ENCODE measurements at places on chromosomes 1 and 21.

- no peak for DNase-seq
These were observed 112.9 kb downstream of the DAB1 start for GRCh38 chr1:57311006-57311405.

- no peak for DNase-seq
These were observed 40.5 kb downstream of the AMY1C start for GRCh38 chr1:103790172-103790571.

GRCh38 chr1:173823781-173824314, 625 bp upstream of the DARS2 start:
- DNase-seq, result no peak

- DNase-seq, result no peak
These were observed 92.3 kb upstream of the TARDBP start for GRCh38 chr1:10920063-10920626.

DNA sequence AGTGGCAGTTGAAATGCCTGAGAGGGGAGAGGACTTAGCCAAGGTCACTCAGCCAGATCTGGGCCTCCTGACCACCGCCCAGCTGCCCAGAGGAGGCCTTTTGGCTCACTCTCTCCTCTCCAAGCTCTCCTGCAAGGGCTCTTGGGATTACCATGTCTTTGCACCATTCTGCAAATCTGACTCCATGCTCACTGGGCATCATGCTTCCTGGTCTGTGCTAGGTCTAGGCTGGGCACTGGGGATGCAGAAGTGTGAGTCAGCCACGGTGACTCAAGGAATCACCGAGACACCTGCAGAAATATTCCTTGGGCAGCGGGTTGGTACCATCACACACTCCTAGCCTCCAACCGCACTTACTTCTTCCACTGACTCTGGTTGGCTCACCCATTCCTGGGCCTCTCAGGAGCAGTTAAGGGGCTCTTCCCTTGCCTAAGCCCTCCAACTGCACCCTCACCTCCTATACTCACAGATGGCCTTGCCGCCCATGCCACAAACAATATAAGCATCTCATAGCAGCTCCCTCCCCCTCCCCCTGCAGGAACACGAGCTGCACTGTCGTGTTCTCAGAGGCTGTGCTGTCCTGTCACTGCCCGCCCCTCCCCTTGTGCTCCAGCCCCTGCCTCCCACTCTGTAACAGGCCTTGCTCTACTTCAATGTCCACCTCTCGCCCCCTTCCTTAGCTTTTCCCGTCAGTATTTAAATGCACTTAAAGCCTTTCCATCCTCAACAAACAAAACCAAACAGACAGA, 34.8 kb downstream of the CDCP2 start:
- DNase-seq, result no peak

DNA sequence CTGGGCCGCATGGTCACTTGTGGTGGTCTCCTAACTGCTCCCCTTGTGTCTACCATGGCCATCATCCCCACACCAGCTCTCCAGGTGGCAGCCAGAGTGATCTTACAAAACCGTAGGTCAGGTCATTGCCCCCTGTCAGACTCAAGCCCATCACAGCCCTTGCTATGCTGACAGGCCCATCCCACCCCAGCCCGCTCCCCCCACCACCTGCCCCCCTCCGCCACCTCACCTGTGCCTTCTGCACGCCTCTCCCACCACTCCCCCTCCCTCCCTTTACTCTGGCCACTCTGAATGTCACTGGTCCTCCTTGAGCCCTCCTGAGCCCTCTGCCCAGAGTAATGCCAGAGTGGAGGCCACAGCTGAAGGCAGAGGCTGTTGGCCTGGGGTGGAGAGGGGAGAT, 28.5 kb downstream of the TEX35 start:
- DNase-seq, result no peak

- no peak for DNase-seq
These were observed 1.9 kb downstream of the CCT3 start for GRCh38 chr1:156336242-156336641.

GRCh38 chr1:9273177-9273576, 19.5 kb upstream of the SPSB1 start:
- DNase-seq, result no peak

GRCh38 chr1:12480041-12480440, 138.0 kb downstream of the DHRS3 start:
- no peak for DNase-seq

- DNase-seq, result no peak
These were observed 408.7 kb downstream of the NUF2 start for GRCh38 chr1:163730411-163730821.

DNA sequence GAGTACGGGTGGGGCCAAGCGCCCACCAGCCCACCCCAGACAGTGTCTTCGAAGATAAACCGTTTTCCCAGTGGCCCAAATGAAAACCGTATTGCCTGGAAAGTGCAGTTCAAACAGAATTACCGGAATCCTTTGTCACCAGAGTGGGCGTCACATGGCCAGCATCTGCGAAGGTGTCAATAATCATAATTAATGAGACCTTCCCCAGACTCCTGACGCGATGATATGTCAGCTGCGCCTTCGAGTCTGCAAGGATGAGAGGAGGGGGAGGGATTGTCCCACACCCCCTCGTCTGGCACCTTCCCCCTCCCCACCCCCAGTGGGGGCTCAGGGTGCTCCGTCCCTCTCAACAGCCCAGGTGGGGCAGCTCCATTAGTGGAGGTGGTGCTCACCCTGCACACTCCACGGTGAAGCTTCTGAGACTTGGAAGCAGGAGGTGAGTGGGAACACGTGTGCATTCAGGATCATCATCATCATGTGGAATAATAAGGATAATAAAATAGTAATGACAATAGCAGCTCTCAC, 215.1 kb downstream of the PTPRU start:
- DNase-seq, result no peak

DNA sequence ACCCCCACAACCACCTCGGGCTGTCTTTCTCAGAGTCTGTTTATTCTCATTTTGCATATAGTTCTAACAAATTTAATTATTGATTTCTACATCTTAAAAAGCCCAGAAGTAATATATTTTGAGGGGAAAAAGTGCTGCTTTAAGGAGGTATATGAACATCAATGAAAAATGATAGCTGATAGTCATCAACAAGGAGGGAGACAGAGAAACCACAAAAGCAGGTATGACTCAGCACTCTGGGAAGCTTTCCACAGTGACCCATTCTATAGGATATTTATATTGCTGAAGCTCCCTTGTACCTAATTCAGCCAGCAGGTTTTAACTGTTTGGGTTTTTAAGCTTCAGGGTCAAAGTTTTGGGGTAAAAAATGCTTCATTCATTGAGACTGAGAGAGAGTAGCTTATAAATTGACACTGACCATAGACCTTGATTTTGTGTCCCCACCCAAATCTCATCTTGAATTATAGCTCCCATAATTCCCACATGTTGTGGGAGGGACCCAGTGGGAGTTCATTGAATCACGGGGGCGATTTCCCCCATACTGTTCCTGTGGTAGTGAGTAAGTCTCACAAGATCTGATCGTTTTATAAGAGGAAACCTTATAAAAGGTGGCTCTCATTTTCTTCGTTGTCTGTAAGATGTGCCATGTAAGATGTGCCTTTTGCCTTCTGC, 27.4 kb downstream of the VANGL1 start:
- DNase-seq, result no peak

GRCh38 chr1:56229186-56229585, 350.2 kb downstream of the PLPP3 start:
- no peak for DNase-seq

DNA sequence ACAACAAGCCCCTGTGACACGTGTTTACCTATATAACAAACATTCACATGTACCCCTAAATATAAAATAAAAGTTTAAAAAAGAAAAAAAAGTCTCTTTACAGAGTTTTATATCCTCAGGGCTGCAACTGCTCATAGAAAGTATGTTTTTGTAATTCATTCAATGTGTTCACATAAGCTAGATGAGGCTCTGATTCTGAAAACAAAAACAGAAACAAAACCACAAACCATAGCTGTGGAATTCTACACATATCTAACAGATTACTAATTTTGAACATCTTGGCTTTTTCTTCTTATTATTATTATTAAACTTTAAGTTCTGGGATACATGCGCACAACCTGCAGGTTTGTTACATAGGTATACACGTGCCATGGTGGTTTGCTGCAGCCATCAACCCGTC, 579.6 kb upstream of the ZRANB2 start:
- no peak for DNase-seq

- no peak for DNase-seq
These were observed 561.2 kb downstream of the KIF26B start for GRCh38 chr1:245715970-245716369.

DNA sequence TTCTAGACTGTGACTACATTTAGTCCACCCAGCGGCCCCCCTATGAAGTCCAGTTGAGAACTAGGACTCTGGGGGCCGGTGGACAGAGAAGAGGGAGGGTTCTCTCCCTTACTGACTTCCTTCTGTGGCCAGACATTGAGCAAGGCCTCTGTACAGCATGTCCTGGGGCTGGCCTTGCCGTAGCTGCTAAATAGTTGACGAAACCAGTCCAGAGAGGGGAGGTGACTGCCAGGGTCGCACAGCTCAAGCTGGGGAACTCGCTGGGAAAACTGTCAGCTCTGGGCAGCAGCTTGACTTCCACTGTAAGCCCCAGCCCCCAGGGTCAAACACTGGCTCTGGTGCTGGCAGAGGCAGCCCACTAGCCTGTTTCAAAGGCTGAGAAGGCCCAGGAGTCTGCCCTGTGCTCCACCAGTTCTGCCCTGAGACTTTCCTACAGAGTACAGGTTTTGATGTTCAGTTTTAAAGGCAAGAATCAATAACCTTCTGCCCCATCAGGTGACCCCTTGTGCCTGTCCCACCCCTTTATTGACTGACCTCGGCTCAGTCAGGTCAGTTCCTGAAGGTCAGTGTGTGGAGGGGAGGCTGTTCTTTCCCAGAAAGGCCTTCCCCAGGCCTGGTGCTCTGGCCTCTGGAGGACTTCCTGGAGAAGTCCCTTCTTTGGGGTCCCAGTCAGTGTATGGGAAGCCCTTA, 14.1 kb downstream of the PCSK9 start:
- DNase-seq, result no peak

DNA sequence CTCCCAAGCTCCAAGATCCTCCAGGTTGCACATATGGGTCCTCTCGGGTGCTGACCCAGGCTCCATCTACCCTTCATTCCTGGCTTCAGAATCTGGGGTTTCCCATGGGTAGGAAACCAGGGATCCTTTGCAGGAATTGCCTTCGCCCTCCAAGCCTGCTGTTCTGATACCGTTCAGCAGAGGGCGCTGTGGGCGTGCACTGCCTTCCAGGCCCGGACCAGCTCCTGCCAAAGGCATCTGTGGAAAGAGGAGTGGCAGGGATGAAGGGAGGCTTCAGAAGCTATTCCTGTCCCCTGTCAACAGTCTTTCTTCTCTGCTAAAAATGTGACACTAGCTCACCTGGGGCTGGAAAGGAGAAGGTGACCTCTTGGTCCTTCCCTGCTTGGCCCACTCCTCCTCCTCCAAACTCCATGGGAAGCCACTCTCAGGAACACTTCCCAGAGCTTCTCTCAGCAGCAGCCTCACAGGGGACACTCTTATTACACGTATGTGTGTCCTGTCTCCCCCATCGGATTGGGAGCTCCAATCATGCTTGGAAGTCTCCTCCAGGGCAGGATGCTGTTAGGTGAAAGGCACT, 71.2 kb downstream of the VWA5B1 start:
- DNase-seq, result no peak

DNA sequence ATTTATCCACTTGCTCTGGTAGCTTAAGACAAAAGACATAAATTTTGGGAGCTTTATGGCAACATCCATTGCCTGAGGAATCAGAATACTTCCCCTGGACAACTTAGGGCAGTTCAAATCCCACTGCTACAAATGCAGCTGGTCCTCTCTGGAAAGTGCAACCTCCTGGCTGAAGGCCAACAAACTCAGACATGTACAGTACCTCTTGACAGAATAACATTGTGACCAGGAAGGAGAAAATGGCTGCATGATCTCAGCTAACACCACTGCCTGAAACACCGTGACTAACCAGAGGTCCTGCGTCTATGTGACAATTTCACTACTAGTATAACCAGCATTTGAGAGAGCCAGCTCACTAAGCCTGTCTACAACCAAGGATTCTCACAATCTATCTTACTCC, 218.9 kb downstream of the CRB1 start:
- DNase-seq, result no peak

GRCh38 chr1:179101566-179101965, 19.7 kb downstream of the TOR3A start:
- DNase-seq, result no peak

- no peak for DNase-seq
These were observed 296.3 kb downstream of the PRDM2 start for GRCh38 chr1:13996334-13996733.

DNA sequence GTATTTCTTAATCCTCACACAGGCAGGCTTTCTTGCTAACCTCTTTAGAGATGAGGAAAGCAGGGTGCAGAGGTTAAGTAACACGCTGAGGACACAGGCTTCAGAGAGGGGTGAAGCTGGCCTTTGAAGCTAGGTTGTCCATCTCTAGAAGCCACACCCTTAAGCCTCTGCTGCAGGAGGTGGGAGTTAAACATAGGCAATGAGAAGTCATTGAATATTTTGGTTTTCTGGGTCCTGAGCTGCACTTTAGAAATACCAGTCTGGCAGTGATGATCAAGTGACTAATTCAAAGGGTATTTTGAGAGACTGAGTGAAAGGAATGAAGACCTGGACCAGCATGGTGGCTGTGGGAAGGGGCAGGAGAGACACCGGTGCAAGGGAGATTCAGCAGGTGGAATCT, 9.9 kb downstream of the KCNJ15 start:
- no peak for DNase-seq

GRCh38 chr1:97073169-97073568, 351.6 kb downstream of the PTBP2 start:
- DNase-seq, result no peak

DNA sequence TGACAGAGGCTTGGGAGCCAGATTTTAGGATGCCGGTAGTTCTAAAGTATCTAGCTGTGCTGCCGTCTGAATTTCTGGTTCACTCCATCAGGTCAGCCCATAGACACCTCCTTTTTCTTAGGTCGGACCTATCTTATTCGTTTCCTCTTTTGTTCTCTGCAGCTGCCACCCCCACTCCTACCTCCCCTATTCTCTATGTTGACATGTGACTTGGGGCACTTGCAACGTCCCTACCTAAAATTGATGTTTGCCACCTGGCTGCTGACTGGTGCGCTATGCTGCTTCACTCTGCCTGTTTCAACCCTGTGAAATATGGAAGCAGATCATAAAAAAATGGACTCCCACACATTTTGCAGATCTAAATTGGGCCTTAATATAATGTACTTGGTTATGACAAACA, 55.3 kb downstream of the PBX1 start:
- DNase-seq, result no peak

Data from cerebellar nuclear complex (tissue), 1 donor.